ENCODE measurements at places on chromosomes 1 and 21. TPM values are rescaled to one million over a fixed set of nuclear protein-coding genes. Genes with fewer than 3 reads are reported as not detected.

Gene CASQ1
- total RNA-seq, result under 0.01 TPM

Gene CR2
- total RNA-seq, result not detected

Gene GNAT2
- total RNA-seq, result under 0.01 TPM

Gene AXDND1
- total RNA-seq, result 1.1 TPM

Gene RUNX1
- total RNA-seq, result 31.0 TPM

Gene PRRX1
- total RNA-seq, result 101 TPM

Gene DLGAP3
- not detected for total RNA-seq

Gene RNU1-3
- total RNA-seq, result under 0.01 TPM

Gene CLDN17
- total RNA-seq, result not detected

Gene USH2A
- total RNA-seq, result not detected

Gene HJV
- total RNA-seq, result not detected
